ENCODE measurements at places on chromosomes 6 and 20.

DNA sequence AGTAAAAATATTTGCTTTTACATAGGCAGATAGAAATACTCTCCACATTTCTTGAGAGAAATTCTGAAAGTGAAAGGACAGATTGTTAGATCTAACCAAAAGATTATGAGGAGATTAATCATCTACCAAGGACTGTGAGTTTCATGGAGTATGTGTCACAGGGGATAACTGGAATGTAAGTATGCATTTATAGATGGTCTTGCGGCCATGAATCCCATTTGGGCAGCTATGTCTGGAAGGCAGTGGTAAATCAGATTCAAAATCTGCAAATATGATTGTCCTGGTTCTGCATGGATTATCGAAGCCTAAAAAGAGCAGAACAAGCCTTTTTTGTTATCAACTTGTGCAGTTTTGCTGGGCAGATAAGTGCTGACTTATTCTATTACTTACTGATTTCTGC, 293.8 kb downstream of the RFPL4B start:
- no peak for DNase-seq

DNA sequence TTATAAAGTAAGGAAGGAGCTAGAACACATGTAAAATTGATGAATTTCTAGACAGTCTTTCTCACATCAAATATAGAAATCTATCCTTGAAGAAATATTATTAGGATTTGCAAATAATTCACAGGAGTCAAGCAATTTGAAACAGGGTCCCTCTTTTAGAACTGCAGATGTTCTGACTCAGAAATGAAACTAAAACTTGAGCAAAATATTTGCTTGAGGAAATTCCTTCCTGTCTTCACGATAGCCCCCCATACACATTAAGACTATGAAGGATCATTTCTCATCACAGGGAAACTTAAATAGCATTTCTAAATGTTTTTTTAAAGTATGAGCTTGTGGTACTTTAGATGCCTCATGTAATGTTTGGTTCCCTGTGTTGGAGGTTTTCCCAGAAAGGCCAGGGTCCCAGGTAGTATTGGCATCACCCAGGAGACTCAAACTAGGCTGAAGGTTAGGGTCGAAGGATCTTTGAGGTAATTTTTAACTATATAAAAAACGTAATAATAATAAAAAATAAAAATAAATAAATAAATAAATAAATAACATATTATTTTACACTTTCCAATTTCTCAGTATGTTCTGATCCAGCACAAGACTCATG, 144.0 kb upstream of the TBX18 start:
- no peak for DNase-seq

GRCh38 chr6:31139599-31139998, 733 bp upstream of the PSORS1C2 start:
- no peak for DNase-seq

- DNase-seq = no peak
Observed at GRCh38 chr6:128932061-128932460, 49.1 kb downstream of the LAMA2 start.

DNA sequence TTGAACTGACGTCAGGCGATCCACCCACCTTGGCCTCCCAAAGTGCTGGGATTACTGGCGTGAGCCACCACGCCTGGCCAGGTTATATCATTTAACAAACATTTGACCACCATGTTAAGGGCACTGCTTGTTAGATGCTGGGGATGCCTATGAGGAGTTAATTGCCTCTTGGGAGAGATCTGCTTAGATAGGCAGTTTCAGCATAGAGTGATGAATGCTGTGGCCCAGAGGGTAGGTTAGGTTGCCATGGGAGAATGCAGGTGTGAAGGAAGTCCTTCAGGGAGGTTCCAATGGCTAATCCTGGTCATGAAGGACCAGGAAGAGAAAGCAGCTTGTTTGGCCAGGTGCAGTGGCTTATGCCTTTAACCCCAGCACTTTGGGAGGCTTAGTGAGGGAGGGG, 17.0 kb downstream of the PHF20 start:
- DNase-seq = no peak

- no peak for DNase-seq
Observed at GRCh38 chr6:16425881-16426615, 187.7 kb downstream of the GMPR start.

DNA sequence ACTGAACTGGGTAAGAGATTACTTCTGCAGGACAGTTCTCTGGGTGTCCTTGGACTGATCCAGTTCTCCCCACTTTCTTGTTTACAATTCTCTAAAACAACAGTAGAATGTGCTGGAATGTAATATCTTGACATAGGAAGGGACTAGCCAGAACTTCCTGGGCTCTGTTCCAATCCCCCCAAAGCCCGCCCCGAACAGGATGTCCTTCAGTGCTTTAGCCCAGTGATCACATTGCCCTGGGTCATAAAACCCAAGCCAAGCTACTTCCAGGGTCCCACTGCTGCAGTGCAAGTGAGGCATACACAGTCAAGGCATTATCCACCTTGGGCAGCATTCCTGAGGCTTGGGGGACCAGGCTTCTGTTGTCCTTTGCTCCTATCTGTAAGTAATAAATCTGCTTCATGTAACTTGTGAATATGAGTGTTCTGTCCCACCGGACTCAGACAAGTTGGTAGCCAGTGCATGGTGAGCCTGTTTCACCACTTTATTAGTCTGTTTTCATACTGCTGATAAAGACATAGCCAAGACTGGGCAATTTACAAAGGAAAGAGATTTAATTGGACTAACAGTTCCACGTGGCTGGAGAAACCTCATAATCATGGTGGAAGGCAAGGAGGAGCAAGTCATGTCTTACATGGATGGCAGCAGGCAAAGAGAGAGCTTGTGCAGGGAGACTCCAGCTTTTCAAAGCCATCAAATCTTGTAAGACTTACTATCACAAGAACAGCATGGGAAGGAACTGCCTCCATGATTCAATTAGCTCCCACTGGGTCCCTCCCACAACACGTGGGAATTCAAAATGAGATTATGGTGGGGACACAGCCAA, 23.5 kb downstream of the FITM2 start:
- DNase-seq = no peak

- no peak for DNase-seq
Observed at GRCh38 chr6:167751579-167752115, 75.1 kb upstream of the AFDN start.

DNA sequence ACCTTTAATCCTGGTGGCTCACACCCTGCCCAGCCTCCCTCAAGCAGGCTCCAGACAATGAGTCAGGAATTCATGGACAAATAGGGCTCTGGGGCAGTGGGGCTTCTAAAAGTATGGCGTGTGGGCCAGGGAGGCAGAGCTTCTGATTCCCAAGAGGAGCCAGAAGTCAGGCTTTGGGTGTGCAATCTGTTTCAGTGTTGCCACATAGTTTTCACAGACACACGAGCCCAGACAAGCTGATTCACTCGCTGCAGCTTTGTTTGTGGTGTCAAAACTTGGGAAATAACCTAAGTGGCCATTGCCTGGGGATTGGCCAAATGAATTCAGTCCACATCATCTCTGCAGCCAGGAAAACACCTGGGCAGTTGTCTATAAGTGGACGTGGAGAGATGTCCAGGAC, 9.2 kb downstream of the PEDS1 start:
- DNase-seq = no peak

GRCh38 chr6:70396796-70397729, 16.2 kb upstream of the FAM135A start:
- no peak for DNase-seq

- DNase-seq = no peak
Observed at GRCh38 chr6:135147637-135148592, 33.2 kb upstream of the MYB start.

- DNase-seq = no peak
Observed at GRCh38 chr6:4979426-4979825, 24.4 kb downstream of the RPP40 start.

DNA sequence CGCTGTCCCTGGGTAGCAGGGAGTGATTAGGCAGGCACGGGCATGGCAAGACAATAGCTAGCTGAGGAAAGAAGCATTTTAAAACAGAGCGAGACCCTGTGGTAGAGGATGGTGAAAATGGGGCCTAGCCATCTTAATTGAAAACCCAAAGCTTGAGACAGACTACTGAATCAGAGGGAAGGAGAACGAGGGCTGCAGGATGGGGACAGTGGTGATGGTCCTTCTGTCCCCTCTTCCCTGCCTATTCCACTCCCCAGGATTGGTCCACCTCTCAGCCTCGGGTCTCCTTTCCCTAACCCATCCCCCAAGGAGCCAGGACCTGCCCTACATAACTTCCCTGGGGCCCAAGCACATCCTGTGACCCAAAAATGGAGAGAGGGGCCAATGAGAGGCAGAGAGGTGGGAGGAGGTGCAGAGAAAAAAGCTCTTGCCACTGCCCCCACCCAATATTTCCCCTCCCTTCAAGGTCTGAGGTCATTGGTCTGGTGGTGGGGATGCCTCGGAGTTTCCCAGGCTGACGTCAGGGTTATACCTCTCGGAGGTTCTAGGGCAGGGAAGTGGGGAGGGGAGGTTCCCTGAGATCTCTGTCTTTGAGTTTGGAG, 884 bp upstream of the CUTA start:
- no peak for DNase-seq

DNA sequence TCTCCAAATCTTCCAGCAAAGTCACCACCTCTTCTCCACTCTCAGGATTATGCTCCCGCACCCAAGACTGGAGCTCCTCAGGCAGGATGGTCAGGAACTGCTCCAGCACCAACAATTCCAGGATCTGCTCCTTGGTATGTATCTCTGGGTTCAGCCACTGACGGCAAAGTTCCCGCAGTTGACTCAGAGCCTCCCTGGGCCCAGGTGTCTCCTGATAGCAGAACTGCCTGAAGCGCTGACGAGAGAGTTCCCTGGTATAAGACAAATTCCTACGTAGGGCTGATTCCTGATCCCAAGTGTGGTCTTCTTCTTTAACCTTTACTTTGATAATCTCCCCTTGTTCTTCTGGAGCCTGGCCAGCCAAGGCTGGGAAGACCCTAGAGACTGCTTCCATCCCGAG, 60.6 kb downstream of the GPX5 start:
- no peak for DNase-seq

- DNase-seq = no peak
Observed at GRCh38 chr20:7585126-7585679, 355.1 kb downstream of the HAO1 start.

GRCh38 chr6:83735461-83735860, 26.6 kb upstream of the SNAP91 start:
- no peak for DNase-seq

All from stimulated activated CD4-positive, alpha-beta T cell treated with anti-CD3 and anti-CD28 coated beads, TNF-alpha, amount 100 ng/mL, for 4 hours (primary cell).